ENCODE measurements at places on chromosomes 5 and 9.

- DNase-seq = peak; percentile 72
These were observed 44.0 kb upstream of the SVEP1 start for GRCh38 chr9:110623462-110624025.

DNA sequence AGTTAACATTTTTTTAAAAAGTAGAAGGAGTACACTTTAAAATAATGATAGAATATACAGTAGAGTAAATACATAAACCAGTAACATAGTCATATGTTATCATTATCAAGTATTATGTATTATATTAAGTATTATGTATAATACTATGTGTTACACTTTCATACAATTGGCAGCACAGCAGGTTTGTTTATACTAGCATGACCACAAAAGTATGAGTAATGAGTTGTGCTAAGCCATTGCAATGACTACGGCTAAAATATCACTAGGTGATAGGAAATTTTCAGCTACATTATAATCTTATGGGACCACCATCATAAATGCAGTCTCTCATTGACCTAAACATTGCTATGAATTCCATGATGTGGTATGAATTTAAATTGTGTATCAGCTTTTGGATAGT, 506.0 kb downstream of the HTR1A start:
- no peak for DNase-seq

GRCh38 chr9:82363682-82364081, 375.1 kb downstream of the SPATA31D1 start:
- DNase-seq = no peak

GRCh38 chr5:178115136-178115813, 1.9 kb downstream of the N4BP3 start:
- no peak for DNase-seq

- no peak for DNase-seq
These were observed 212.5 kb downstream of the NNT start for GRCh38 chr5:43815497-43815896.

DNA sequence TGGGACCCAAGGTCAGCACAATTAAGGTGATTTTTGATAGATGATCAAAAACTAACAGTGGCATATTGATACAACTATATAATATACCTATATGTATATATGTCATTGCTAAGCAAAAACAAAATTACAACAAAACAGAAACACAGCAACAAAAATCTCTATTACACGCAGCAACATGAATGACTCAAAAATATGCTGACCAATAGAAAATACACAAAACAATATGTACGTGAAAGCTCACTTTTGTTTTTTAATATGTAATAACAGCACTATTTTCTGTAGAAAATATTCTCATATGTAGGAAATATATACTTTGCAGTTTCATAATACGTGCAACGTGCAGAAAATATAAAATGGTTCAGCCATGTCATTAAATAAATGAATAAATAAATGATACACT, 1985.7 kb upstream of the CDH9 start:
- DNase-seq = no peak

- no peak for DNase-seq
These were observed 173.8 kb downstream of the ACTL7B start for GRCh38 chr9:108681851-108682590.

- peak; percentile 13 for DNase-seq
These were observed 454.4 kb upstream of the TRPC7 start for GRCh38 chr5:136819526-136820302.

GRCh38 chr9:87716141-87716540, 9.8 kb upstream of the CTSL start:
- DNase-seq = no peak

GRCh38 chr9:85339338-85339737, 402.4 kb downstream of the AGTPBP1 start:
- DNase-seq = no peak

- no peak for DNase-seq
These were observed 57.4 kb downstream of the SEMA4D start for GRCh38 chr9:89440548-89440947.

- no peak for DNase-seq
These were observed 5.1 kb downstream of the STARD4 start for GRCh38 chr5:111507276-111507675.

GRCh38 chr5:16571016-16571415, 45.8 kb downstream of the RETREG1 start:
- DNase-seq = no peak

DNA sequence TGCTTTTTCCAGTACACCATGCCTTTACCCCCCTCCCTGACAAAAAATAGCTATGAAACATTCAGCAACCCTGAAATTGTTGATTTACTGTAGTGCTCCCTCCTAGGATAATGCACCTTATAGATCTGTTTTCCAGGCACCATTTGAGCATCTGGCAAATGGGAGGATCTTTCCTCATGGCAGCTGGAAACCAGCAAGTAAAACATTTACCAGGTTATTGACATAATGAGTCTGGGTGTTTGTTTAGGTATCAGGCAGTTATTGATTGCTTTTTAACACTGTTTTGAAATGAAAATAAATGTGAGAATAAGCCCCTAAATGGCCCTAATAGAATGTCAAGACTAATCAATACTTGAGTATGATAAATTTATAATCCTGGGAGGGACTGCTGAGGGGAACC, 57.3 kb upstream of the KLF4 start:
- no peak for DNase-seq

GRCh38 chr9:99029083-99029645, 75.7 kb upstream of the TGFBR1 start:
- no peak for DNase-seq

GRCh38 chr5:178193251-178193809, 6.2 kb upstream of the GMCL2 start:
- no peak for DNase-seq

GRCh38 chr5:107092695-107093094, 578.0 kb downstream of the EFNA5 start:
- no peak for DNase-seq

DNA sequence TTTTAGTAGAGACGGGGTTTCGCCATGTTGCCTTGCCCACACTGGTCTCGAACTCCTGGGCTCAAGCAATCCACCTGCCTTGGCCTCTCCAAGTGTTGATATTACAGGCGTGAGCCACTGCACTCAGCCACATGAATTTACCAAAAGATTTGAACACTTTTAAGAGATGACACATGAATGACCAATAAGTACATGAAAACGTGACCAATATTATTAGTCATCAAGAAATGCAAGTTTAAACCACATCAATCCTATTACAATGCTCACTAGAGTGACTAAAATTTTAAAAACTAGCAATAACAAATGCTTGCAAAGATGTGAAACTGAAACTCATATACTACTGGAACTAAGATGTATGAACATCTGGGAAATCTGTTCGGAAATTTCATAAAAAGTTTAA, 54.3 kb downstream of the NR6A1 start:
- DNase-seq = no peak

DNA sequence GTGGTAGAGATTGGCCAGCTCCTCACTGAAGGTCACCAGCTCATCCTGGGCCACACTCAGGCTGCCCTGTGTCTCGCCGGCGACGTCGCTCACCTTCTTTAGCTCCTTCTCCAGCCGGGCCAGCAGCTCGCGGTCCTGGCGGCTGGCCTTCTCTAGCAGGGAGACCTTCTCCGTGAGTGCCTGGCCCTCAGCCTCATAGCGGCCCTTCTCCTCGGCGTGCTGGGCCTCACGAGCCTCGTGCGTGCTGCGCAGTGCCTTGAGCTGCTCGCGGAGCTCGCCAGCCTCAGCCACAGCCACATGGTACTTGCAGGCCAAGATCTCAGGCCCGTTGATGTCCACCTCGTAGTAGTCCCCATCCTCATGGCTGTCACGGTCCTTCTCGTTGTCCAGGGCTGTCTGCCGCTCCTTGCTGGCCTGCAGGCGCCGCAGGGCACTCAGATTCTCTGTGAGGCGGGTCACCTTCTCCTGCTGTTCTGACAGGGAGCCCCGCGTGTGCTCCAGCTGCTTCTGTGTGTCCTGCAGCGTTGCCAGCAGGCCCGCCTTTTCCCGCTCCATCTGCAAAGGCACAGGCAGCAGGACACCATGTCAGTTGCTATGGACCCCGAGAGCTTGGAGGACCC, 45.5 kb downstream of the BICD2 start:
- no peak for DNase-seq

GRCh38 chr9:108673386-108673785, 182.4 kb downstream of the ACTL7B start:
- DNase-seq = no peak

GRCh38 chr9:89755821-89756220, 151.0 kb downstream of the GADD45G start:
- DNase-seq = peak; percentile 36

- no peak for DNase-seq
These were observed 22.3 kb downstream of the KCNT1 start for GRCh38 chr9:135724186-135724787.

DNA sequence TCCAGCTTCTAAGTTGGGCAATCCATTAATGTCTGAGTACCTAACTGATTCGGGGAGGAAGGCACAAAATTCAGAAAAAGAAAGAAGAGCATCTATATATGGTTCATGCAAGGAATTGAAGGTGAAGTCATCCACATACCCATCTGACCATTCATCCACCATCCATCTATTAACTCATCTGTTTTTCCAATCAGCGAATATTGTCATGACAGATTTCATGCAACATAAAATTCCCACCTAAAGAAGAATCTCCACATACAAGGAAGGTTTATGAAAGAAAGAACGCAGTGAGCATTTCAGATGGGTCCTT, 164.7 kb downstream of the GRIA1 start:
- DNase-seq = no peak

DNA sequence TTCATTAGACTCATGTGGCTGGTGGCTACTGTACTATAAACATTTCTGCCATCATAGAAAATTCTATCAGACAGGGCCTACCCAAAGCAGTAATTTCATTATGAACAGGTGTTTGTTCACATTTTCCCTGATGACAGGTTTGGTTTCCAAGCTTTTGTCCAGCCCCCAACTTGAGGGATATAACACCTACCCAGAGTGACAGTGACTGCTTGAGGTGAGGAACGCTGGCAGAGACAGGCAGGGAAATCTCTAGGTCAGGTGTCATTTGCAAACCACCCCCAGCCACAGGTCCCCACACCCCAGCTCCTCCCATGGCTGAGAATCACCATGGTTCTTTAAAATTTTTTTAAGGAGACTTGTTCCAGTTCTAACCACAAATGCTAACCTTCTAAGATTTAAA, 25.5 kb downstream of the GOLM1 start:
- no peak for DNase-seq

DNA sequence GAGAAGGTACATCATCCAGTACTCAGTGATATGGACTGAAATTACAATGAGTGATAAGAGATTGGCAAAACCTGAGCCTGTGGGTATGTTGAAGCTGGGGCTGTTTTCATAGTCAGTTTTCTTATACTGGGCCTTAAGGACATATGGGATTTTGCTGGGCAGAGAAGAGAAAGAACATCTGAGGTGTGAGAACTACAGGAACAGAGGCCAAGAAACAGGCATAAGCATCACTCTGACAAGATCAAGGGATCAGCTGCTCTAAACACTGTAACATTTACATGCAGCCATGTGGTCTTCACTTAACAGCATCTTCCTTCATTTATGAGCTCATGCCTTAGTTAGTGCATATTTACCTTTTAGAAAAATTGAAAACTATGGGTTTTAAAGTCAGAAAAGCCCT, 220.0 kb downstream of the TRIM36 start:
- no peak for DNase-seq

GRCh38 chr5:83547161-83547560, 75.6 kb downstream of the VCAN start:
- no peak for DNase-seq

- DNase-seq = peak; percentile 12
These were observed 178.8 kb upstream of the ERCC6L2 start for GRCh38 chr9:95696701-95697100.

DNA sequence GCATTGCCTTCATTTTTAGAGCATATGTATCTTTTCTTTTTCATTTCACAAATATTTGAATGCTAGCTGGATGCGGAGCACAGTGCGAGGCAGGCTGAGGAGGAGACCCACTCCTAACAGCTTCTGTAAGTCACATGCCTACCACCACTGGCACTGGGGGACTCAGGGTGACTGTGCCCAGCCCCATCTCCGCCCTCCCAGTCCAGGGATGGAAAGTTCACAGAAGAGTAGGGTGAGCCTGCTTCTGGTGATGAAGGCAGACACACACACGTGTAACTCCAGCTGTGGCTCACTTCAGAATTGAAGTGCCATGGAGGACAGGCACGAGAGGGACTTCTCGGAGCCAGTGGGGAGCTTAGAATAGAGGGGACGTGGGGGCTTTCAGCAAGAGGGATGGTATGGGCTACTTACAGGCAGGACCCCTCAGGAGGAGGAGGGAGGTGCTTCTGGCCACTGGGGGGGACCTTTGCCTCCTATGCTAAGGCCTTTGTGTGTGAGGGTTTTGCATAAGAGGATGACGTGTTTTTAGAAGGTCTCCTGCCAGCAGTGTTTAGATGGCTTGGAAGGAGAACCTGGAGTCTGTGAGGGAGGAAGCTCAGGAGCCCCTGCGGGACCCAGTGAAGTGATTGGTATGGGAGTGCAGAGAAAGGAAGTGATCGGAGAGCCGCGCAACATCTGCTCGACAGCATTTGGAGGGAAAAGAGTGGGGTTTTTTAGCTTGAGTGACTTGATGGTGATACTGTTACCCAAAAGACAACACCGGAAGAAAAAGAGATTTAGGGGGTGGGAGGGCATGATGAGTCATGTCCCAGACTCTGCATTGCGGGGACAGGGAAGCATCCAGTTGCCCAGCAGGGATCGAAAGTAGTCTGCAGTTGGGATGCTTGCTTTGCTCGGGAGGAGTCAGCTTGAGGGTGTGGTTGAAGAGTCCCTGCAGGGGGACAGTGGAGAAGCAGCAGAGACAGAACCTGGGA, 163.5 kb upstream of the OTULINL start:
- no peak for DNase-seq

DNA sequence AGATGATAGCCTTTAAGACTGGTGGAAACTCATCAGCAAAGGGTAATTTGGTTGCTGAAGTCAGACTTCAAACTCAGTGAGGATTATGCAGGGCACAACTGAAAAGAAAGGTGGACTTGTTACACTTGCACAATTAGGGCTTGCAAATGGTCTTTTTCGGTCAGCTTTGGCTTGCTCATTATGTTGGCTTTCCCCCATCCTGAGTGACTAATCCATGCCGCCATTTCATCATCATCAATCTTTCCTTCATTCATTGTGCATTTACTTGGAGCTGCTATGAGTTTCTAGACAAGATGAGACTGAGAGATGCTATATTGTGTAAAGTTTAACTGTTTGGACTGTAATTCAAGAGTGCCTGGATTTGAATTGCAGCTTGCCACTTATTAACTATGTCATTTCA, 134.8 kb upstream of the PPP1R2B start:
- DNase-seq = no peak

DNA sequence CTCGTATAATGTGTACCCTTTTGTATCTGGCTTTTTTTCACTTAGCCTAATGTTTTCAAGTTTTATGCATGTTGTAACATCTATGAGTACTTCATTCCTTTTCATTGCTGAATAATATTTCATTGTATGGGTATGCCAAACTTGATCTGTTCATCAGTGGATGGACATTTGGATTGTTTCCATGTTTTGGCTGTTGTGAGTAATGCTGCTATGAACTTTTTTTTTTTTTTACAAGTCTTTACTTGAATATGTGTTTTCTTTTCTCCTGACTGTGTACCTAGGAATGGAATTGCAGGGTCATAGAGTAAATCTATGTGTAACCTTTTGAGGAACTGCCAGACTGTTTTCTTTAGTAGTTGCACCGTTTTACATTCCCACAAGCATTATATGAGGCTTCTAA, 52.4 kb downstream of the MTREX start:
- no peak for DNase-seq

All from NCI-H345 (cell line).